ENCODE measurements at places on chromosomes 7 and 10. TPM values are rescaled to one million over a fixed set of nuclear protein-coding genes. Genes with fewer than 3 reads are reported as not detected.

- no peak for DNase-seq
- peaks cover 5% of the 10 kb centered on the region for H3K4me1 ChIP-seq
- H3K27ac ChIP-seq, result no peak overlapping the region
- peaks cover 3% of the 10 kb centered on the region for H3K36me3 ChIP-seq
- H3K27me3 ChIP-seq, result peaks cover 4% of the 10 kb centered on the region
These were observed 21.5 kb upstream of the PDLIM1 start for GRCh38 chr10:95312257-95312656.

DNA sequence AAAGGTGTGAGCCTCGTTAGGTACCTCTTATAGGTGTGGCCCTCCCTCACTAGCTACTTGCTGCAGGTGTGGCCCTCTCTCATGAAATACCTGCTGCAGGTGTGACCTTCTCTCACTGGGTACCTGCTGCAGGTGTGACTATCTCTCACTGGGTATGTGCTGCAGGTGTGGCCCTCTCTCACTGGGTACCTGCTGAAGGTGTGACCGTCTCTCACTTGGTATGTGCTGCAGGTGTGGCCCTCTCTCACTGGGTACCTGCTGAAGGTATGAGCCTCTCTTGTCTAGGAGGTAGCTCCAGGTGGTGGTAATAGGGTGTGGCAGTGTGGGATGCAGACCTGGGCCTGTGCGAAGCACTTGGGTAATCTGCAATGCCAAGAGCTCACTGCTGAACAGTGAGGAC, 170.7 kb upstream of the PLPP4 start:
- peaks cover 6% of the 10 kb centered on the region for H3K4me1 ChIP-seq
- H3K27ac ChIP-seq, result no peak overlapping the region
- H3K36me3 ChIP-seq, result no peaks in the 10 kb centered on the region
- H3K4me3 ChIP-seq, result no peak overlapping the region

Gene TBXAS1
- 4.2 TPM for total RNA-seq

Gene LLCFC1
- not detected for total RNA-seq

DNA sequence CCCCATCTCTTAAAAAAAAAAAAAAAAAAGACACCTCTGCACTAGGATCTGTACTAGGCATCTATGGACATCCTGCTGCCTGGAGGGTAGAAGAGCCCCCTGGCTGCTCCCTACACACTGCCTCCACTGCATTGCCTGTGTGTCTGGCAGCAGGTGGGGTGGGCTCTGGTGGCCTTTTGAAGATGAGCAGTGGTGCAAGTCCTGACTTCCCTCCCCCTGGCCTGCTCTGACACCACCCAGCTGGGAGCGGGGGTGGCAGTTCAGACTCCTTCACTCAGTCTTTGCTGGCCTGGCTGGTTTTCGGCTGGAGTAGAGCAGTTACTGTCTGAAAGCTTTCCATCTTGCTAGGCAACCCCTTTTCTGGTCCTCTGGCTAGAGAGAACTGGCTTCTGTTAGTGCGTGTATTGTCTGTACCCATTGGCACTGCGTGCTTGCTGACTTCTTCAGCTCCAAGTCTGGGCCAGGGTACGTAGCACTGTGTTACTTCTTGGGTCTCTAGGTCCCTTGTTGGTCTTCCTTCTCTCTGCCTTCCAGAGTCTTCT, 17.6 kb downstream of the C10orf62 start:
- peaks cover 4% of the 10 kb centered on the region for H3K4me1 ChIP-seq
- no peak overlapping the region for H3K4me3 ChIP-seq
- H3K27me3 ChIP-seq, result no peaks in the 10 kb centered on the region
- no peaks in the 10 kb centered on the region for H3K36me3 ChIP-seq
- DNase-seq, result no peak

DNA sequence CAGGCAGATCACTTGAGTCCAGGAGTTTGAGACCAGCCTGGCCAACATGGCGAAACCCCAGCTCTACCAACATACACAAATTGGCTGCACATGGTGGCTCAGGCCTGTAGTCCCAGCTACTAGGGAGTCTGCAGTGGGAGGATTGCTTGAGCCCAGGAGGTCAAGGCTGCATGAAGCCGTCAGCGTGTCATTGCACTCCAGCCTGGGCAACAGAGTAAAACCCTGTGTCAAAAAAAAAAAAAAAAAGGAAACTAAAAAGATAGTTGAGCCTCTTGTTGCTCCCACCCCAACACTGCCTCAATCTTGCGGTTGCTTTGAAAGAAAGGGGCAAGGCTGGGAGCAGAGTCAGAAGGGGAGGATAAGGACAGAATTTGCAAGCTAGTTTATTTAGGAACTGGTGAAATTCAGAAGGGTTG, 69.9 kb downstream of the SYPL1 start:
- H3K4me1 ChIP-seq, result peaks cover 14% of the 10 kb centered on the region
- peaks cover 27% of the 10 kb centered on the region for H3K27me3 ChIP-seq
- DNase-seq, result no peak
- H3K36me3 ChIP-seq, result no peaks in the 10 kb centered on the region
- peak overlapping the region; percentile 90 for H3K27ac ChIP-seq
- H3K4me3 ChIP-seq, result peak overlapping the region; percentile 71

GRCh38 chr10:28891058-28891713, 213.9 kb downstream of the BAMBI start:
- no peak for DNase-seq
- H3K27me3 ChIP-seq, result peaks cover 6% of the 10 kb centered on the region
- peaks cover 7% of the 10 kb centered on the region for H3K4me1 ChIP-seq
- H3K27ac ChIP-seq, result no peak overlapping the region
- no peaks in the 10 kb centered on the region for H3K36me3 ChIP-seq
- H3K4me3 ChIP-seq, result no peak overlapping the region

DNA sequence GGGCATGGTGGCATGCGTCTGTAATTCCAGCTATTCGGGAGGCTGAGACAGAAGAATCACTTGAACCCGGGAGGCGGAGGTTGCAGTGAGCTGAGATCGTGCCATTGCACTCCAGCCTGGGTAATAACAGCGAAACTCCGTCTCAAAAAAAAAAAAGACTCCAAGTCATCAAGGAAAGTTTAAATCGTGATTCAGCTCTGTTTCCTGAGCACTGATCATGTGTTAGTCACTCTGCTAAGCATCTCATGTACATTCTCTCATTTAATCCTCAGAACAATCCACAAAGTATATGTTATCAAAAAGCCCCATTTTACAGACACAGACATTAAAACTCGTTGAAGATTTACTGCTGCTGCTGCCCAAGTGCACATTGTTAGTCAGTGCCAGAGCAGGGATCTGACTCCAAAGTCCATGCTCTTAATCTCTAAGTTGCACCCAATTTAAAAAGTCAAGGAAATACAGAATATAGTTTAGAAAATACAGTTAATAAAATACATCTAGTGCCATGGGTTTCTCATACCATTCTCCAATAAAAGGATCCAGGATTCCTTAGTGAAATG, 6.2 kb downstream of the PIK3AP1 start:
- peaks cover 18% of the 10 kb centered on the region for H3K27me3 ChIP-seq
- no peak overlapping the region for H3K4me3 ChIP-seq
- H3K4me1 ChIP-seq, result peaks cover 6% of the 10 kb centered on the region
- DNase-seq, result no peak

Gene CHRM2
- 11.4 TPM for total RNA-seq

Gene NEBL
- 55.3 TPM for total RNA-seq

DNA sequence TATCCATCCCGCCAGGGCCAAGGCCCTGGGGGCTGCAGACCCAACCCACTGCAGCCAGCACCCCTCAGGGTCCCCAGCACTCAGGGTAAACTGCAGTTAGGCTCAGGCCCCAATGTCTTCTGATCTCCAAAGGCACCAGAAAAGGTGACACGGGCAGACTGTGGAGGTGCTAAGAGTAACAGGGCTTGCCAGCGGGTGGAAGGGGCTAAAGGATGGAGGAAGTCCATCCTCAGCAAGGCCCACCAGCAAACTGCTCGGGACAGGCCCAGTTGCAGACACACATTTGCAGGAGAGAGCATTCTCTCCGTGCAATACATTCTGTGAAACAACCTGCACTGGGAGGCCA, 95.6 kb upstream of the DDC start:
- DNase-seq, result no peak
- no peak overlapping the region for H3K27ac ChIP-seq
- H3K27me3 ChIP-seq, result no peaks in the 10 kb centered on the region
- H3K4me3 ChIP-seq, result no peak overlapping the region
- H3K4me1 ChIP-seq, result peaks cover 4% of the 10 kb centered on the region

- H3K27ac ChIP-seq, result no peak overlapping the region
- peaks cover 33% of the 10 kb centered on the region for H3K4me1 ChIP-seq
- H3K4me3 ChIP-seq, result peak overlapping the region; percentile 48
- no peak for DNase-seq
- H3K27me3 ChIP-seq, result no peaks in the 10 kb centered on the region
- peaks cover 8% of the 10 kb centered on the region for H3K36me3 ChIP-seq
These were observed 19.4 kb upstream of the TNS3 start for GRCh38 chr7:47601119-47601880.

DNA sequence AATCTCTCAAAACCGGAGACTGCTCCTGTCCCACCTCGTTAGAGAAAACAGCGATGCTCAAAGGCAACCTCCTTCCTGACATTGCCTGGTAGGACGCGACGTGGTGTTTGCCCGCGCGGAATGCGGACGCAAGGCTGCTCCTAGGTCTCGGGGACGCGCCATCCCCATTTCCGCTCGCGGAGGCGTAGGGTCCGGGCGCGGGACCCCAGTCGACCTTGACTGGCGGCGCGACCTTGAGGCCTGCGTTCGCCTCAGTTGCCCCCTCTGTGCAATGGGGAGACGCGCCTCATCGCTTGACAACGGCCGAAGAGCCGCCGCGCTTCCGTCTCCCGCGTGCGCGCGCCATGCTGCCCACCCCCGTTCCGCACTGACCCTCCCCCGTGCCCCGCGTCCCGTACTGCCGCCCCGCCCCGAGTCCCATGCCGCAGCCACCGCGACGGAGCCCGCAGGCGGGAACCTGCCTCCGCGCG, 412 bp upstream of the PPIA start:
- no peak for DNase-seq
- H3K4me1 ChIP-seq, result peaks cover 23% of the 10 kb centered on the region
- peak overlapping the region; percentile 99 for H3K4me3 ChIP-seq
- H3K27me3 ChIP-seq, result no peaks in the 10 kb centered on the region
- peaks cover 28% of the 10 kb centered on the region for H3K36me3 ChIP-seq

DNA sequence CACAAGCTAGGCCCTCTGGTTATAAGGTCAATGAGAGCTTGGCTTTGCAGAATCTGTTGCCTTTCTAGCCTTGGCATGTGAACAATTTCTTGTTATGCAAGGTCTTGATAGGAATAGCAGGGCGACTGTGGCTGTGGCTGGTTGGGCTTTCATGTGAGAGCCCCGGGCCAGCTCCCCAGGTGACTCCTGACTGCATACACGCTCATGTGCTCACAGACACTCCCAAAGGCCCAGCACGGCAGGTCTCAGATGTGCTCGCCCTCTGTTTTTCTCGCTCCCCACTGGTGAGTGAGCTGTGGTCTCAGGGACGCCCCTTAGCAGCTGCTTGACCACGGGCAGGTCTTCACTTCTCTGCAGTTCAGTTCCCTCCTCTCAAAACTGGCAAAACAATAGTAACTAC, 37.1 kb upstream of the ZNF32 start:
- DNase-seq, result no peak
- H3K27ac ChIP-seq, result no peak overlapping the region
- H3K27me3 ChIP-seq, result peaks cover 56% of the 10 kb centered on the region
- no peaks in the 10 kb centered on the region for H3K36me3 ChIP-seq
- H3K4me1 ChIP-seq, result peaks cover 13% of the 10 kb centered on the region
- H3K4me3 ChIP-seq, result no peak overlapping the region

DNA sequence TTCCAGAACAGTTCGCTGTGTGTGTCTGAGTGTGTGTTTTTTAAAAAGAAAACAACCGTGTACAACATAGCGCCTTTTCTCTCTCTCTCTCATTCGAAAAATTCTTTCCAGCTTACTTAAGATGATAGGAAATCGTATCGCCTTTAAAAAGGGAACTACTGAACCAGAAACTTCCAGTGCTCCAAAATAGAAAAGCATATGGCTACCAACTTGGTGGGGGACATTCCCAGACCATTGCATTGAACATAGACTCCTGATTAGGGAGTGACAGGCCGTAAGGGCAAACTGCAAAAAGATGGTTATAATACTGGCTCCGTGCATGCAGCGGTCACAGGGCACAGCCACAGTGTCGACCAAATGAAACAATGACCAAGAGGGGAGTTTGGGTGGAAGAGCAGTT, 94.4 kb upstream of the FGFR2 start:
- peaks cover 40% of the 10 kb centered on the region for H3K4me1 ChIP-seq
- H3K27ac ChIP-seq, result no peak overlapping the region
- DNase-seq, result no peak
- H3K36me3 ChIP-seq, result peaks cover 4% of the 10 kb centered on the region
- no peak overlapping the region for H3K4me3 ChIP-seq

DNA sequence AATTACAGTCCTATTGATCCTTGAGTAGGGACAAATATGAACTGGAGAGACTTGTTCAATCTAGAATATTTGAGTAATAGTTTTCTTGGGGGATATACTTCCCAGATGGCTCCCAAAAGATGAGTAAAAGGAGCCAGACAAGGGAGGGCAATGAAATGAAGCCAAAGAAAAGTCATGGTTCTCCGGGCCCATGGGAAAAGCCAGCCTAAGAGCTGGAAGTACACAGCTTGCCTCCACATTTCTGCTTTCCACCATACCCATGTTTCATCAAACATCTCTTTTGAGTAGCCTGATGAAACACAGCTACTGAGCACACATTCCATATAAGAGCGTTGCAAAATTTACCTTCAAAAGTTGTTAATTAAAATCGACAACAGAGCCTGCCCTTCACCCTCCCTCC, 535.0 kb upstream of the FZD8 start:
- no peak overlapping the region for H3K4me3 ChIP-seq
- H3K27me3 ChIP-seq, result no peaks in the 10 kb centered on the region
- H3K4me1 ChIP-seq, result peaks cover 10% of the 10 kb centered on the region
- no peak overlapping the region for H3K27ac ChIP-seq
- no peaks in the 10 kb centered on the region for H3K36me3 ChIP-seq

DNA sequence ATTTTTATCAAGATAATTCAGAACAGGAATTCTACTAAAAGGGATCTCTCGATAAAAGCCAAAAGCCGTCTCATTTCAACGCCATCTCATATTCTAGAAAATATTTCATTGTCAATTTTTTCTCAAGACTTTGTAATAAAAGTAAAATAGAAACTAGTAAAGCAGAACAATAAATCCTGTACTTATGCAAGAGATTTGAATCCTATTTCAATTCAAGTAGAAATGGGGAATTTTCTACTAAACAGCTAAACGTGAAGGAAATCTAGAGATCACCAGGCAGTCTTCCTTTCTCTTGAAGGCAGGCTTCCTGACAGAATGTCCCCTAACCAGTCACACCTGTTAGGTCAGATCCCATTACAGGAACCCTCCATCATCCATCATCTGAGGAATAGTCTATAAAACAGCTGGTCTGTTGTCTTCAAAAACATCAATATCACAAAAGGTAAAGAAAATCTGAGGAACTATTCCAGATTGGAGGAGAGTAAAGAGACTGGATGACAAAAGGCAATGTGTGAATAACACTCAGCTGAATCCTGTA, 23.7 kb downstream of the USP6NL start:
- peaks cover 5% of the 10 kb centered on the region for H3K4me1 ChIP-seq
- no peak for DNase-seq
- H3K36me3 ChIP-seq, result peaks cover 17% of the 10 kb centered on the region
- no peaks in the 10 kb centered on the region for H3K27me3 ChIP-seq
- H3K27ac ChIP-seq, result peak overlapping the region; percentile 76

Gene SNX10
- 1.8 TPM for total RNA-seq

All from type B pancreatic cell (in vitro differentiated cells).